ENCODE measurements at places on chromosomes 7 and 10. TPM values are rescaled to one million over a fixed set of nuclear protein-coding genes. Genes with fewer than 3 reads are reported as not detected.

PNLIP gene
- not detected for total RNA-seq

SUN1 gene
- total RNA-seq = 123 TPM

CAMK1D gene
- 2.6 TPM for total RNA-seq

CDK14 gene
- 19.6 TPM for total RNA-seq

FLNC gene
- total RNA-seq = 23.1 TPM

CRHR2 gene
- not detected for total RNA-seq

GRCh38 chr7:100088621-100089457 lies at the start of gene COPS6:
TSS of gene COPS6 (plus strand) at chr7:100088969. CDS start at chr7:100088991, 22 bp downstream.
- DNase-seq = no peak

GRCh38 chr10:3935141-3935540 lies 150.1 kb upstream of the KLF6 start:
- DNase-seq = peak; percentile 15

DNA sequence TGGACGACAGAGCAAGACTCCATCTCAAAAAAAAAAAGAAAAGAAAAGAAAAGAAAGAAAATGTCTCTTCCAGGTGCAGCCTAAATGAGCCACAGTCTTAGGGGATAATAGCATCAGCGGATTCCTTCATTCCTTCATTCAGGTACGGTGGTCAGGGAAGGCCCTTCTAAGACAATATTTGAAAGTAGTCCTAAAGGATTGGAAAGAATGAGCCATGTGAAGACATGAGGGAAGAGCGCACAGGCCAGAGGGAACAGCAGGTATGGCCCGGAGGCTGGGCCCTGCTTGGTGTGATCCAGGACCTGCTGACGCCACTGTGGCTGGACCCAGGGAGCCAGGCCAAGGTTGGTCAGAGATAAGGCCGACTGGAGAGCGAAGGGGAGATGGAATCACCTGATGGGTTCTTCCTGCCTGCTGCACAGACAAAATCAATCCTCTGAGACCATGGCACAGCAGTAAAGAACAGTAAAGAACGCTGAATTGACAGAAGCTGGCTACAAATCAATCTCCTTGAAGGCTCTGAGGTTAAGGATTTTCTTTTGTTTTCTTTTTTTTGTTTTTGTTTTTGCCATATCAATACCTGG lies 16.3 kb upstream of the MKRN1 start:
- DNase-seq = no peak

GRCh38 chr7:99694912-99695304 lies 15.1 kb upstream of the CYP3A5 start:
- no peak for DNase-seq

DNA sequence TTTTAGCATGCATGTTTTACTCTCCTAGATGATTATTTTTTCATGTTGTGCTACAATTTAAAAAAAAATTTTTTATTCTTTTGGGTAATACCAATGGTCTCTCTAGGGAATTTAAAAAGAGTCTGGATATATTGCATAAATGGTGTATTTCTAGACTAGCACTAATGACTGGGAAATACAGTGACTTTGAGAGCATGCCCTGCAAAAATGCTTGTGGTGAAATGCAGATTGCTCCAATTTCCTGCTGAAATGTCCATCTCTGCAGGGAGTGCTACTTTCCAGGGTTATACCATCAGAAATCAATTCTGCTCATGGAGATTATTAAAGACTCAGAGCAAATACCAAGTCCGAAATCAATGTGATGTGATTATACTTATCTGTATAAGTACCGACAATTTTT lies 186.1 kb downstream of the PRKG1 start:
- no peak for DNase-seq

DNA sequence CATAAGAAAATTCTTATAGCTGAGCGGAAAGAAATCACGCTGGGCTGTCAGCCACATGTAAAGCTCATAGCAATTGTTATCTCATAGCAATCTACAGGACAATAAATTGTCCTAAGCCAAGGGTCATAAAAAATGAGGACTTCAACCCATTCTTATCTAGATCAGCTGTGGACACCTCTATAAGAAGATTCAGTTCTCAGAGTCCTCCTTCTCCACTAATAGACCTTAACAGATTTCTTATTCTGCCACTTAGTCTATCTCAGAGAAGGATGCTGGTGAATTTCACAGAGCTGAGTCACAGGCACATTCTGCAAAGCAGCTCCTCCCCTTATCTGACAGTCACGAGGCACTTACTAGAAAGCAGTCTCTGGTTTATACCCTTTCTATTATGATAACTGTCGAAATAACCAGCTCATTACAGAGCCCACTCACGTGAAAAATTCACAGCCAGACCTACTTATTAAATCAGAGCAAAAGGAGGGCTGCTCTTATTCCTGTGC lies 185.3 kb upstream of the PCLO start:
- peak; percentile 83 for DNase-seq

DNA sequence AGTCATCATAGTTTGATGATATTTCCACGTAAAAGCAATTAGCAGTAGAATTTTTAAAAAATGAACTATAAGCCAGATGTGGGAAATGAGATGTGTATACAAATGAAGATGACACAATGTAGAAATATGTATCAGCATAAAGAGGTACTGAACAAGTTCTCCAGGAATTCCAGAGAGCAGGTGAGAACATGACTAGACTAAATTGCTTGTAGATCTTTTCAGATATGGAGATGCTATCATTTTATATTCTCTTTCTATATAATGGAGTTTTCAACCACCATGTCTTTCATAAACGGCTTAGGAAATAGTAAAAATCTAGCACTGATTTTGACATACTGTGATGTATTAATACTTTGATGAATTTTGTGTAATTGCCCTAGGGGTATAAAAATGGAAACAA lies 130.9 kb downstream of the SEMA3D start:
- DNase-seq = no peak

DNA sequence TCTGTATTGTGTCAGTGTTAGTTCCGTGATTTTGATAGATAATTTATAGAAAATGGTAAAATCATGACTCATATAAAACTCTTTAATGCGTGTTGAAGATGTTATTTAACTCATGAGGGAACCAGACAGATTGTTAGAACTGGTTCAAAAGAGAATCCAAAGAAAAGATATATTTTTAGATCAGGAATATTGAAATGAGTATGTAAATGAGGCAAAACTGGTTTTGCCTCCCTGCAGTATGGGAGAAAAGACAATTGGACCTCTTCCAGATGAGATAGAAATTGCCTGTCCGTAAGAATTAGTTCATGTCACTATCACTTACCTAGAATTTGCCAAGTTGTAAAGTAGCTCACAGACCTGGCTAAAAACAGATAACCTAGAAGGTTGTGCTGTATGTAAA lies 17.6 kb downstream of the CDC123 start:
- no peak for DNase-seq

DNA sequence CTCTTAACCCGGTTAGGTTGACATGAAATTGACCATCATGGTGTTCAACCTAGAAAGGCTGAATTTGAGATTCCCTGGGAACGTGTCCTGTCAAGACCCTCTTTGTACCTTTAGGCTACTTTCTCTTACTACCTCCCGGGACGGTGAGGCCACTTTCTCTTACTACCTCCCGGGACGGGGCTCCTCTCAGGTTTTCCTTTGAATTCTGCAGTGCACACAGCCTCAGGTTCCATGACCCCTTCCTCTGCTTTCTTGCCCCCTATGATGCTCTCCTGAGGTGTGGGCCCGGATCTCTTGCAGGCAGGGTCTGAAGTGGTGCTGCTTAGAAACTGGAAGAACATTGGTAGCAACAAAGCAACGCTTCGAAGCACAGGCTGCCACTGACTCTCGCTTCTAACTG lies 155.3 kb downstream of the CAMK1D start:
- no peak for DNase-seq

GRCh38 chr7:21656081-21656480 lies 113.2 kb downstream of the DNAH11 start:
- DNase-seq = no peak

GRCh38 chr10:102455893-102456471 lies 4.6 kb upstream of the C10orf95 start:
- peak; percentile 91 for DNase-seq

DNA sequence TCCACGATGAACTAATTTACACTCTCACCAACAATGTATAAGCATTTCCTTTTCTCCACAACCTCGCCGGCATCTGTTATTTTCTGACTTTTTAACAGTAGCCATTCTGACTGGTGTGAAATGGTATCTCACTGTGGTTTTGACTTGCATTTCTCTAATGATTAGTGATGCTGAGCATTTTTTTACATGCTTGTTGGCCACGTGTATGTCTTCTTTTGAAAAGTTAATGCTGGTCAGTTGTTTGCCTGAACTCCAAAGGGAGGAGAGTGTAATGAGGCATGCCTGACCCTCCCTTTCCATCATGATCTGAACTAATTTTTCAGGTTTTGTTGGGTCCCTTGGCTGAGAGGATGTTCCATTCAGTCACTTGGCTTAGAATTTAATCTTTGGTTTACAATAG lies 50.7 kb upstream of the SVIL start:
- DNase-seq = no peak

DNA sequence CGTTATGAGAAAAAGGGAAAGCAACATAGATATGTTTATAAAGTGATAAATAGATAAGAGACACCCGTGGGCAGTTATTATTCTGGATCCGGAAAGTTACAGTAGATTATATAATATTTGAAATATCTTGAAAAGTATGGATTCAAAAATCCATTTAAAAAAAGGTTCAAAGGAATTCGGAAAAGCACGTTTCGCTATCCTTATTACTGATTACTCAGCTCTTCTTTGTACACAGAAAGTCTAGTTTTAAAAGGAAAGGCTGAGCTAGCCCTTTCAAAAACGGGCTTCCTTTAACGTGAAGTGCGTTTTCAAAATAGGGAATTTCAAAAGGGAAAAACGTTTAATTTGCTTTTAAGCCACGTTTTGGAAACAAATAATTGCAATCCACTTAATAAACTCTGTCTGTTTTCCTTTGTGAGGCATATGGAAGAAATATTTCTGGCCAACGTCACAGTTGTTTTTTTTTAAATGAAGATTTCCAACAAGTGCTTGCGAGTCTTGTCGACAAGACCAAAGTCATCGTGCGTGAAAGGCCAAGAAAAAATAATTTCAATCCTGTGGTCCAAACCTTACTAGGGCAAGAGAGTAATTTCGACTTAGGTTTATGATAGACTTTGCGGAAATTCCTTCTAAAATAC lies 2.2 kb upstream of the SKIDA1 start:
- peak; percentile 49 for DNase-seq

DNA sequence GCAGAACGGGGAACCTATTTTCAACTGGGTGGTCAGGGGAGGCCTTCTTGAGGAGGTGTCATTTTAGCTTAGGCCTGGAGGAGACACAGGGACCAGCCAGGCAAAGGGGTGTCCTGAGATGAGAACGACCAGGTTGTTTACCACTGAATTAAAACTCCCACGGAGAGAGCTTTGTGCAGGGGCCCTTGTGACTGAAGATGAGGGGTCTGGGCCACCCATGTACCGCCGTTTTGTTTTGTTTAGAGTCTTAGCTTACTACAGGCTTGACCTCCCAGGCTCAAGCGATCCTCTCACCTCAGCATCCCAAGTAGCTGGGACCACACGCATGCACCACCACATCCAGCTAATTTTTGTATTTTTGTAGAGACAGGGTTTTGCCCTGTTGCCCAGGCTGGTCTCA lies 80.4 kb downstream of the FAM171A1 start:
- no peak for DNase-seq

GRCh38 chr10:80453842-80454512 lies at the start of gene TSPAN14:
TSS of gene TSPAN14 (plus strand) at chr10:80454310. CDS start at chr10:80489234, 34,924 bp downstream.
- DNase-seq = peak; percentile 40

- DNase-seq = no peak
Measured at GRCh38 chr10:77205135-77205534, 432.5 kb downstream of the KCNMA1 start.

DNA sequence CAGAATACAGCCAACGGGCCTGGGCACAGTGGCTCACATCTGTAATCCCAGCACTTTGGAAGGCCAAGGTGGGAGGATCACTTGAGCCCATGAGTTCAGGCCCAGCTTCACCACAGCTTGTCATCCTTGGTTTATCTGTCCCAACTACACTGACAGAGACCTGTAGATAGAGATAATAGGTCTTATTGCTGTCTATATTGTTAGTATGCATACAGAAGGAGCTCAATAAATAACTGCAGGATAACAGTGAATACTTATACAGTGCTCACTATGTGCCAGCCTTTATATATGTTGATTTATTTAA lies 1.3 kb downstream of the CNPY4 start:
- no peak for DNase-seq

DNA sequence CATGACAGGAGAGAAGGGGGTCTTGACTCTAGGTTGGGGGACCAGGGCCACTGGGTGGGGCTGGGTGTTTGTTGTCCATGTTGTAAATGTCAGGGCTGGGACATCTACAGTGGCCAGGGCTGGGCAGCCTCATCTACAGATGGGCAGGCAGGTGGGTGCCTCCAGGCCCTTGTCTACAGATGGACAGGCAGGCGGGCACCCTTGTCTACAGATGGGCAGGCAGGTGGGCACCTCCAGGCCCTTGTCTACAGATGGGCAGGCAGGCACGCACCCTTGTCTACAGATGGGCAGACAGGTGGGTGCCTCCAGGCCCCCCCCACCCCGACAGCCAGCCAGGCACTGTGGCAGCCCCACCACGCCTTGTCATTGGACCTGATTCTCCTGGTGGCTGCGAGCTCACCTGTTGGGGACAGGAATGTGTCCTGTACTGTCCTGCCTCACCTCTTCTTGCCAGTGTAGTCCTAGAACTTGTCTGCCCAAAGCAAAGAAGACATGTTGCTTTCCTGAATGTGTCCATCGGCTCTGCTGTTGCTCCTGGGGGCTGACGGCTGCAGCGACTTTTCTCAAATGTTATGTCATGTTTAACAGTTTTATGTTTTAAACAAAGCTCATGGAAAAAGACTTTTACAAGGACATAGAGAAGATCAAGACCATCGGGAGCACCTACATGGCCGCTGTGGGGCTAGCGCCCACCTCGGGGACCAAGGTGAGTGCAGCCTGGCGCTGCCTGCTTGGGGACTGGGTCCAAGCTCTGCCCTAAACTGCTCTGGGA lies 129.9 kb downstream of the ADCY1 start:
- no peak for DNase-seq

GRCh38 chr7:6288270-6288860 lies 15.9 kb upstream of the CYTH3 start:
- DNase-seq = no peak
